ENCODE measurements at places on chromosomes 3 and 15.

GRCh38 chr3:45067941-45068340 is 41.8 kb downstream of the CLEC3B start:
- no peak for DNase-seq

DNA sequence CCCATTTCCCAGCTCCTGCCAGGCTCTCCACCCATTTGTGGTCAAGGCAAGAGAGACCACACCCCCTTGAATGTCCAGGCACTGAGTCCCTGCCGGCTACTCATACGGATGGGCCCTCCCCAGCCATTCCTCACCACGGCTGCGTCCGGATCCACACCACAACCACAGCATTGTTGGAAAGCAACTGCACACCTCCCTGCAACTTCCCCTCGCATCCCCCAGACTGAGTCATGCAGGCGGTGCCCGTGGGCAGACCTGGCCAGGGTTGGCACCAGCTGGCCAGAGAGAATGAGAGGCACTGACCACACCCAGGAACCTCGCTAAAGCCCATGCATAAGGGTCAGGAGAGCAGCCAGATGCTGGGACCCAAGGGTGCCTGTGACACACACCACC is 30.5 kb downstream of the LOXL1 start:
- peak; percentile 98 for DNase-seq

GRCh38 chr15:81011593-81011992 is 10.9 kb downstream of the TLNRD1 start:
- no peak for DNase-seq

DNA sequence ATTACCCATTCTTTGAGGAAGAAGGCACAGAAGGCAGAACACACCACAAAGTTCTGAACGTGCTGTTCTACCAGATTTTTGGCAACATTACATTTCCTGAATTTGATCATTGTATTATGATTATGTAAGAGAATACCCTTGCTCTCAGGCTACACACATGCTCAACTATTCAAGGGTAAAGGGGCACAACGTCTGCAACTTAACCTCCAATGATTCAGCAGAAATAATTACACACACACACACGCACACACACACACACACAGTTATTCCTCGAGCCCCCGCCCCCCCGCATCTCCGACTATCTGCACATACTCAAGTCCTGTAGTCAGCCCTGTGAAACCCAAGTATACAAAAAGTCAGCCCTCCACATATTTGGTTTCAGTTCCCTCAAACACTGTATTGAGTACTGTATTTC is 26.8 kb downstream of the RPN1 start:
- peak; percentile 65 for DNase-seq

DNA sequence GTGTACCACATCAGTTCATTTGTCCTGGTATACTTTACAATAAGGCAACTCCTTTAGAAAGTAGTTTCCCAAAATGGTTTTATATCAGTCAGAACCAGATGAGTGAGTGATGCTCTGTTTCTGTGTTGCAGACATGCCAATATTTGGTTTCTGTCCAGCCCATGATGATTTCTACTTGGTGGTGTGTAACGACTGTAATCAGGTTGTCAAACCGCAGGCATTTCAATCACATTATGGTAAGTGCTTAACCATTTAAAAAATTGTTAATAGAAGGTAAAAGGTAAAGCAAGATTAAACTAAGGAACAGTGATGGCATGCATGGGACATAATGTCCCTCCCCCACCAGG is 40.0 kb upstream of the SCAANT1 start:
- no peak for DNase-seq

DNA sequence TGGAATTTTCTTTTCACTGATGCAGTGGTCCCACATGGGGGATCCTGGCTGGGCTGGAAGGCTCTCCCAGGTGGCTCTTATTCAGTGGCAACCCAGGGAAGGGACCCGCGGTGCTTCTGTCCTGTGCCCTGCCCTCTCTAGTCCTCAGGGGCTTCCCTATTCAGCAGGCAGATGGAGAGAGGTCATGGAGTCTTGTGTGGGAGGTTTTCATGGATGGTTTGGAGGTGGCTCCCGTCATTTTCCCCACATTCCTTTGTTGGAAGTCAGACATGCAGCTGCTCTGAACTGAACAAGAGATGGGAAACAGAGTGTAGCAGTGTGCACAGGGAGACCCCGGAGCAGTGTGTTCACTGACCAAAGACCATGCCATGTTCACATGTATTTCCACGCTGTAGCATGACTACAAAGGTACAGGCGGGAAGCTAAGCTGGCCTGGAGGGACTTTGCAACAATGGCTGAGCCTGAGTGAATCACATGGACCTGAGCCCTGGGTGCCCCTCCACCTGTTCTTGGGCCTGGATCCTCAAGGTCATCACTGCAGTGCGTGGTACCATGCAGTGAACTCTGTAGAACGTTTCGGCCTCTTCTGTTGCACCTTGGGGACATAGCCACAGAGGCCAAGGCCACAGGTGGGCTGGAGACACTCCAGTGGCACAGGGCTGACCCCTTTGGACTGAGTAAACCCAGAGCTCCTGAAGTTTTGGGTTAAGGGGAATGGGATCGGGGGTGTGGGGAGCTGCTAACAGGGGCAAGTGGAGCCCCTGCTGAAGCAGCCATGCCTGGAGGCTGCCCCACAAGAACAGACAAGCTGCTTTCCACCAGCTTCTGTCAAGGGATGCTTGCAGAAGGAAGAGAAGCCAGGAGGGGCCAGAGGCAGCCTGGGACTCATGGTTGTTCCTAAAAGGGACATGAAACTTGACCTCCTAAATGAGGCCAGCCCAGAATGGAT is 123.0 kb downstream of the ASB7 start:
- peak; percentile 66 for DNase-seq

- peak; percentile 29 for DNase-seq
Observed at GRCh38 chr3:50268703-50269451, at the start of gene SEMA3B. Gene SEMA3B (plus strand): TSS chr3:50269147. CDS start chr3:50269241, 94 bp downstream.

GRCh38 chr3:65619451-65619881 is 419.3 kb downstream of the MAGI1 start:
- DNase-seq = peak; percentile 68

- no peak for DNase-seq
Observed at GRCh38 chr15:64691896-64692565, 83.4 kb downstream of the RBPMS2 start.

DNA sequence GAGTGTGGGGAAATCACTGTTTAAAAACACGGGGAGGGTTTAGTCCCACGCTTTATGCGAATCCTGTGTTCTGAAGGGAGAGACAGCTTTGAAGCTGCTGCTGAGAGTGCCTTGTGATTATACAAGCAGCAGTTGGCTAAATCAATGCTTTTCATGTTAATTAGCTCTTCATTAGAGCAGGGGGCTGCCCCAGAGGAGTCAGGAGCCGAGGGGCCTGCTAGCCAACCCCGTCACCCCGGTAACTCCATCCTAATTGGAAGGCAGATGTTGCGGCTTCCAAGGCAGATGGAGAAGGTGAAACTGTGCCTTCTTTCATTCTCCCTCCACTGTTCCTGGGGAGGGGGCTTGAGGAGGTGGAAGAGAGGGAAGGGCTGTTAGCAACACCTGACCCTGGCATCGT is 92.4 kb upstream of the ANKRD34C start:
- no peak for DNase-seq

DNA sequence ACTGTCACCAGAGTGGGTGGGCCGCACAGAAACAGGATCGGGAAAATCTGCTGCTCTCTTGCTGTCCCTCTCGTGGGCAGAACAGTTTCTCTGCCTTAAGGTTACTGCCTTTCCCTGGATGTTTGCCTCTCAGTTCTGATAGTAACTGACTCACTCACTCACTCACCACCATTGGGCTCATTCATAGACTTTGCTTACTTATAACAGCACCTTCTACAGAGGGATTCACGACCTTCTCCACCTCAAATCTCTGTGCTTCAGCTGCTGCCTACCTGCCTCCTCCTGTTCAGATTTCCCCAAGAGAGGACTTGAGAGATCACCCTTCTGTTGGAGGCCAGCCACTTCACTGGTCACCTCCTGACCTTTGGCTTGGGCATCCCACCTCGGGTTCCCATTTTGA is 147.7 kb upstream of the ICE2 start:
- no peak for DNase-seq

DNA sequence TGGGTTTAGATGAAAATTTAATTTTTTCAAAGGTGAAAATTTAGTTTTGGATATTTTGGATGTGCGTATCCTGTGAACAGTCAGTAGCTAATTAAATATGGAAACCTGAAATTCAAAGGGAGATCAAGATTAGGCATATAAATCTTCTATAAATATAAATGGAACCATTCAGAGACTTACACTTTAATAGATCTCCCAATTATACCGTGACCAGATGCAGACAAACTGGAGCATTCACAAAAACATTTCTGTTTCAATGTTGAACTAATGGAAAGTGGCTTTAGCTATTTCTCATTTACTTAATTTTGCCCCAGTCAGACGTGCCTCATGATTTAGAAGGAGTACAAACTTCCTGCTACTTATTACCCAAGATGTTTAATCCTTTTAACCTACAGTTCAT is 29.1 kb upstream of the POU1F1 start:
- no peak for DNase-seq

- DNase-seq = no peak
Observed at GRCh38 chr3:170565495-170565894, 20.4 kb downstream of the SLC7A14 start.

GRCh38 chr3:141126661-141127343 is 75.7 kb downstream of the SPSB4 start:
- DNase-seq = no peak

Data from fibroblast of lung (primary cell).